Cerebellar nuclear complex (tissue), 1 donor: ENCODE measurements at places on chromosomes 3 and 15.

GRCh38 chr15:62390791-62391640 lies 225.9 kb upstream of the C2CD4B start:
- no peak for DNase-seq

GRCh38 chr3:152508705-152509104 lies 240.0 kb downstream of the MBNL1 start:
- no peak for DNase-seq

GRCh38 chr15:25176991-25177954 lies 222.5 kb downstream of the SNRPN start:
- DNase-seq, result no peak

- no peak for DNase-seq
These were observed 41.4 kb downstream of the NFKBIZ start for GRCh38 chr3:101890716-101891115.

DNA sequence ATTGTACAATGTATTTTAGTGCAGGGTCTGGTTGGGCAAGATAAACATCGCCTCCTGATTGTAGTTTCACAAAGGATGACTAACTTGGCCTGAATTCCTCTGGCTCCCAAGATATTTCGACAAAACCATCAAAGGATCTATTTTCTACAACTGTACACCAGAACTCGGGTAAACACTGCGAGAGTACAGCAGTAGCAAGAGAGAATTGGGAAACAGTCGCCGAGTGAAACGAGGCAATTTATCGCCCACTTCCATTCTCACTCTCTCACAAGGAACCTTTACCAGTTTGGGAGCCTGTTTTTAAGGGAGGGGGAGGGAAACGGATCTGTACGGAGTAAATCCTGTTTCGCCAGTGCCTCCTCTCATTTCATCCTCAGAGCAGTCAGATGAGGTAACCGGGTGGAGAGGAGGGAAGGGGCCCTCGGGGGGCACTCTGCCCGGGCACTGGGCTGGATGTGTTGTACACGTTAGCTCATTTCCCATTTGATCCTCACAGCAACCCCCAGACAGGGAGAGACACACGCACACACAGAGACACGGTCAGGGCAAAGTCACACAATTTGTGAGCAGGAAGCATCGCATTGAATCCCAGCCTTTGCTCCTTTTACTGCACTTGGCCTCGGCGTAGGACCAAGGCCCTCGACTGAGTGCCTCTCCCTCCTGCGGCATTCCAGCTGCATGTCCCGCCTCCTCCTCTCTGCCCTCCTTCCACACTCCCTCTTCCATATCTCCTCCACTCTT lies 120.1 kb downstream of the LIPC start:
- no peak for DNase-seq

- no peak for DNase-seq
These were observed 138.5 kb downstream of the RAB11A start for GRCh38 chr15:66007663-66008262.

- peak; percentile 60 for DNase-seq
These were observed 103.6 kb downstream of the APBA2 start for GRCh38 chr15:28989239-28989830.

GRCh38 chr15:82763361-82764116 lies 42.3 kb downstream of the FSD2 start:
- DNase-seq, result no peak

DNA sequence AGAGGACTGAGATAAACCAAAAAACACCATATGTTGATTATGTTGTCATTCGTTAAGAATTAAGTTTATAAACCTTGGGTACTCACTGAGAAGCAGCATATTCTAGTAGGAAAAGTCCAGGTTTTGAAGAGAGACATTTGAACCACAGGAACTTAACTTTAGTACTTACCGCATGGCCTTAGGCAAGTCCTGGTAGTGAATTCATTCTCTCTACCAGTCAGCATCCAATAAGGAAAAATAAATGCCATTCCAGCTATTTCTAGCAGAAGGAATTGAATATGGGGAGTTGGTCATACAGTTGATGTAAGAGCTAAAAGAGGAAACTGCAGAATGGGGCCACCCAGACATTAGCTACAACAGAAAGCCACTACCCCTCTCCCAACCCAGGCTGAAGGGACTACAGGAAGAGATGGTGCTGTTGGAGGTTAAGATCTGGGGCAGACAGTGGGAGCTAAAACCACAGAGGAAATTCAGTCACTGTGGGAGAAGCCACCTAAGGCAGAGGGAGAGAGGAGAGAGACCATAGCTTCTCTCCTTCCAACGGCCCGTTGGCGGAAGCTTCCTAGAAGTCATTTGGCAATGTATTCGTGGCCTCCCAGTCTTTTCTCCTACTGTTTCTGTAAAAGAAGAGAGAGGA lies 133.8 kb upstream of the RARB start:
- no peak for DNase-seq

- no peak for DNase-seq
These were observed 61.5 kb upstream of the MEF2A start for GRCh38 chr15:99504071-99504822.

GRCh38 chr3:150798122-150798618 lies 35.2 kb upstream of the SIAH2 start:
- no peak for DNase-seq

DNA sequence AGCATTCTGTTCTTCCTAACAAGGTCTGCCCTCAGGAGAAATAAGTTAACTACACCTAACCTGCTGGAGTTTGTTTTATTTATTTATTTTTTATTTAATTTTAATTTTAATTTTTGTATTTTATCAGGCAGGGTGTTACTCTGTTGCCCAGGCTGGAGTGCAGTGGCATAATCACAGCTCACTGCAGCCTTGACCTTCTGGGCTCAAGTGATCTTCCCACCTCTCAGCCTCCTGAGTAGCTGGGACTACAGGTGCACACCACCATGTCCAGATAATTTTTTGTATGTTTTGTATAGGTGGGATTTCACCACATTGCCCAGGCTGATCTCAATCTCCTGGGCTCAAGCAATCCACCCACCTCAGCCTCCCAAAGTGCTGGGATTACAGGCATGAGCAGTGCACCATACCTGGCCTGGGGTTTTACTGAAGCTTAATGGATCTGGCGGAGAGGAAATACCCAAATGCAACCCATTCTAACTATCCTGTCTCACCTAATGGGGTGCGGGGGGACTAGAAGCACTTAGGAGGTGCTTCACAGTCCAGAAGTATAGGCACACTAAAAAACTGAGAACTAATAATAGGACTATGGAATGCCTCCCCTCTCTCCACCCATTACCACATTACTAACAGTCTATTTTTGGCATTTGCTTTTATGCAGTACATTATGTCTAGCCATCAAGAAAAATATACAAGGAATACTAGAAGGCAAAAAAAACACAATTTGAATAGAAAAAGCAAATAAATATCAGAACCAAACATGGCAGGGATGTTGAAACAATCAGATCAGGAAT lies 61.4 kb downstream of the TTBK2 start:
- no peak for DNase-seq

DNA sequence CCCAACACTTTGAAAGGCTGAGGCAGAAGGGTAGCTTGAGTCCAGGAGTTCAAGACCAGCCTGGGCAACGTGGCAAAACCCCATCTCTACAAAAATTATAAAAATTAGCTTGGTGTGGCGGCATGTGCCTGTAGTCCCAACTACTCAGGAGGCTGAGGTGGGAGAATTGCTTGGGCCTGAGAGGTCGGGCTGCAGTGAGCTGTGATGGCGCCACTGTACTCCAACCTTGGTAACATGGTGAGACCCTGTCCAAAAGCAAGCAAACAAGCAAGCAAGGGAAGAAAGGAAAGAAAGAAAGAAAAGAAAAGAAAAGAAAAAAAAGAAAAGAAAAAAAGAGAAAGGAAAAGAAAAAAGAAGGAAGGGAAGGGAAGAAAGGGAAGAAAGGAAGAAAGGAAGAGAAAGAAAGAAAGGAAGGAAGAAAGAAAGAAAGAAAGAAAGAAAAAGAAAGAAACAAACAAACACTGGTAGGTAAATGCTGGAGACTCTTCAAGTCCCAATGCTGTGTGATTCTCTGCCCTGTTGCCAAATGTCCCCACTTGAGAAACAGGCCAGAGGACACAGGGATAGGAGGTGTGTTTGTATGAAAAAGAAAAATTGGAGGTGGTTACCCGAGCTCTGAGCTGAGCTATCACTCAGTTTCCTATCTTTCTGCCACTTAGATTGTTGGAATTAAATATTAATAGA lies 121.1 kb downstream of the RAB11A start:
- no peak for DNase-seq

GRCh38 chr15:25792128-25792527 lies 71.0 kb downstream of the ATP10A start:
- no peak for DNase-seq

DNA sequence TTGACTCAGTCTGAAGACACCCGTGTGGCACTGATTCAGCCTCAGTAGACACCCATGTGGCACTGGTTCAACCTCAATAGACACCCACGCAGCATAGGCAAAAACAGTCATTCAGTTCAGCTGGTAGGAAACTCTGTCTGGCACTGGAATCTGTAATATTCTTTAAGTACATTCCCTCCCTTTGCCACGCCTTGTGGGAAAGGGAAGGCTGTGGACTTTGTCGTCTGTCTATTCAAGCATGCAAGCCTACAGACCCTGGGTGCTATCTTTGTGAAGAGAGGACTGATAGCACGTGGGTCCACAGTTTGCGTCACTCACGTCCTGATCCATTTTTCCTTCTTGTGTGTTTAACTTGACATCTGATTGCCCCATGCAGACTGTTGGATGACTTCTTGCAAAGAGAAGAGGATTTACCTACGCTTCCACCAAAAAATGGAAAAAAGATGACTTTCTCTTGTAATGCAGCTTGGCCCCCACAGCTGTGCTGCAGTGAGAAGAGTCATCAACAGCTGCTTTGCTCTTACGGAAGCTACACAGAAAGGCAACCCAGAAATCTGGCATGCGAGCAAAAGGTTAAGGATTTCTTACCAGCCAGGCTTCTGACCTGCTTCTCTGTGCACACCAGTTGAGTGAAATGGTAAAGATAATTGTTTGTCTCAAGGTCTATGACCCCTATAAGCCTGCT lies 278.1 kb downstream of the ULK4 start:
- no peak for DNase-seq

GRCh38 chr15:94041746-94042145 lies 189.6 kb upstream of the MCTP2 start:
- no peak for DNase-seq

DNA sequence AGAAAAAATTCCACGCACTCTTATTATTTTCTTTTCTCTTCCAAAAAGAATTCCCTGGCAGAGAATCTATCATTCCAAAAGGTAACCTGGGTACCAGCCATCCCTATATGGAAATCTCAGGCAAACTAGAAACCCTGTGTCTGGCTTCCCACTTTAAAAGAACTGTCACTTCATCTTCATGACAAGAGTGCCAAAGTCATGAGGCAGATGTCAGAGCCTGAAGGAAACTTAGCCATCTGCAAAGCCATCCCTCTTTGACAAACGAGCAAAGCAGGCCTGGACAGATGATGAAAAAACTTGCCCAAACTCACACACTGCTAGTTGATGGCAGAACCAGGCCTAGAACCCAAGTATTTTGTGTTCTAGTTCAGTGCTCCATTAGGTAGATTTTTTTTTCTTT lies 15.9 kb downstream of the SSR3 start:
- no peak for DNase-seq

DNA sequence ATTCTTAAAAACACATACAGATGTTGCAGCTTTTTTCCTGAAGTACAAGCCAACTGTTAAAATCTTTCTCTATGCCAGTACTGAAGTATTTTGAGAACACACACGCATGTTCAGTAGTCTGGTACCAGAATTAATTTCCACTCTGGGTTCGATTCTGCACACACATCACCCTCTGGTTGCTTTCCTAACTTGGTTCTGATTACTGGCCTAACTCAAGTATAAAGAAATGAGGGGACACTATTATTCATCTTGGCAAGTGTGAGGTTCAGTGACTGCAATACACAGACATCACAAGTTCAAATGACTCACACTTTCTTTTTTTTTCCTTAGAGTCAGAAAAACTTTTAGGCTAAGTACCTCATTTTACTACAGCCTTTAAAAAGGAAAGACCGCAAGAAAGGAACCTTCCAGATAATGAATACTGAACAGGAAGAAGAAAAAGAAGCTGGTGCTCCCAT lies 37.4 kb upstream of the LDHAL6B start:
- no peak for DNase-seq

DNA sequence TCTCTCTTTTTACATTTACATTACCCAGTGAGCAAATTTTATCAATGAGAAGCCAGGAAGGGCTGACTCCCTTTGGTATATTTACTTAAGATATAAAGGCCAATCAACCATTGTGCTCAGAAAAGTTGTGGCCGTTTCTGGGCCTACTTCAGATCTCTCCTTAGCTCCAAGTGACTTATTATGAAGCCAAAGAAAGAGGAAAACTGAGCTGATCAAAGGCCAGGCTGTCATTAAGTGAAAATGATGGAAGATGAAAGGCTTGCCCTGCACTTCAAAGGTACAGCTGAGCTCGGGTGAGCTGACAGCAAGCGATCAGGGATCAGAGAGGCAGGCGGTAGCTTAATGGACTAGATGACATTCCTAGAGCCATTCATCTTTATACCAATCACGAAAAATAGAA lies 24.8 kb downstream of the VGLL4 start:
- no peak for DNase-seq

GRCh38 chr3:195468841-195469240 lies 26.0 kb upstream of the ACAP2 start:
- DNase-seq, result no peak

- no peak for DNase-seq
These were observed 34.6 kb downstream of the CRABP1 start for GRCh38 chr15:78374436-78375393.

GRCh38 chr3:70982700-70983140 lies 600.8 kb downstream of the FOXP1 start:
- no peak for DNase-seq

DNA sequence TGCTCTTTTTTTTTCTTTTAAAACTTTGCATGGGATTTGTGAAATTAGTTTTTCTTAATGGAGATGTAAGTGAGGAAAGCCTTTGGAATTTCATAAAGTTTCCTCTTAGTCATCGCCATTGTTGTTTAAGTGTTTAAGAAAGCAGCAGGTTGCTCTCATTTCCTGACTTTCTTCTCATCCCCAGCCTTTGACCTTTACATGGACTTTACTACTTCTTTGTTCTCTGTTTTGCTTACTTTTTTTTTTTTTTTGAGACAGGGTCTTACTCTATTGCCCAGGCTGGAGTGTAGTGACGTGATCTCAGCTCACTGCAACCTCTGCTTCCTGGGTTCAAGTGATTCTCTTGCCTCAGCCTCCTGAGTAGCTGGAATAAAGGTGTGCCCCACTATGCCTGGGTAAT lies 38.6 kb downstream of the FBXL2 start:
- no peak for DNase-seq

- no peak for DNase-seq
These were observed 17.1 kb downstream of the KLF15 start for GRCh38 chr3:126340081-126340511.

GRCh38 chr3:73555076-73555475 lies 69.7 kb downstream of the PDZRN3 start:
- no peak for DNase-seq

- no peak for DNase-seq
These were observed 101.1 kb downstream of the CPNE4 start for GRCh38 chr3:131933665-131934064.

DNA sequence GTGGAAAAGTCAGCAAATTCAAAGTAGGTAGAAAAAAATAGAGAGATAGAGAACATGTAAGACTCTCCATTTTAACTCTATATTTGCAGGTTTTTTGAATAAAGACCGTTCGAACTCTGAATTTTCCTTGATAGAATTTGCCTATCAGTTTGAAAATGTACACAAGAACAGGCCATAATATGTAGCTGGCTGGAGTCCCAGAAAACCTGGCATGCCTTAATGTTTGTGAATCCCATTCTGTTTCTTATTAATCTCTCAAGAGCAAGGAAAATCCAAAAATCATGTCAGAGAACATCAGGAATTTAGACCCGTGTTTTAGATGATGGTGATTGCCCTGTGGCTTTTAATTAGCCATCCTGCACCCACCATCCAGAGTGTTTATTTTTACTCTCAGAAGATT lies 7.2 kb upstream of the CFAP161 start:
- no peak for DNase-seq

GRCh38 chr15:52408823-52409222 lies 113.2 kb upstream of the MYO5C start:
- no peak for DNase-seq
